Lung microvascular endothelial cell (primary cell): ENCODE measurements at places on chromosomes 16 and 17. TPM values are rescaled to one million over a fixed set of nuclear protein-coding genes. Genes with fewer than 3 reads are reported as not detected.

Gene TP53TG3B
- total RNA-seq, result not detected in 2 replicates

Gene KRTAP1-1
- total RNA-seq, result not detected in 2 replicates

Gene KRTAP2-1
- not detected in 2 replicates for total RNA-seq

Gene SLC35B1
- total RNA-seq, result 47.7 and 60.7 TPM in 2 replicates

Gene TBC1D3K
- total RNA-seq, result not detected in 2 replicates

Gene YBX2
- total RNA-seq, result under 0.01 TPM in 2 replicates

Gene CD300H
- total RNA-seq, result not detected in 2 replicates
